Left colon (tissue), 2 donors: ENCODE measurements at places on chromosomes 2 and 18. TPM values are rescaled to one million over a fixed set of nuclear protein-coding genes. Genes with fewer than 3 reads are reported as not detected.

The RRM2 gene
- 15.8 TPM for total RNA-seq

The MYOM1 gene
- 9.6 TPM for total RNA-seq

The PKDCC gene
- total RNA-seq: 68.5 TPM

The FLACC1 gene
- 1.3 TPM for total RNA-seq

The MOCOS gene
- total RNA-seq: 5.7 TPM

The RFX8 gene
- total RNA-seq: not detected

The INPP1 gene
- total RNA-seq: 39.8 TPM

The CCDC178 gene
- 0.36 TPM for total RNA-seq

The AFF3 gene
- 4.7 TPM for total RNA-seq

The XRCC5 gene
- total RNA-seq: 163 TPM

The IL1RN gene
- 15.7 TPM for total RNA-seq

The FTCDNL1 gene
- 1.4 TPM for total RNA-seq

The LYPD1 gene
- 0.28 TPM for total RNA-seq

The ANKRD39 gene
- total RNA-seq: 11.7 TPM

The POTEF gene
- total RNA-seq: not detected

The SLC14A1 gene
- total RNA-seq: 0.95 TPM

The ASPRV1 gene
- 0.43 TPM for total RNA-seq

The CENPA gene
- 1.5 TPM for total RNA-seq

The MYCN gene
- total RNA-seq: 2.3 TPM

The SIX2 gene
- not detected for total RNA-seq

The TMEM17 gene
- 0.84 TPM for total RNA-seq

The PPP1R1C gene
- total RNA-seq: 0.98 TPM

The SCYGR4 gene
- not detected for total RNA-seq

The MXD1 gene
- 244 TPM for total RNA-seq

The CFAP53 gene
- total RNA-seq: 0.28 TPM

The DYSF gene
- 2.4 TPM for total RNA-seq

The SCN2A gene
- not detected for total RNA-seq

The TDRD15 gene
- not detected for total RNA-seq
